Mesenteric fat pad (tissue), 1 donor: ENCODE measurements at places on chromosomes 2 and 18.

DNA sequence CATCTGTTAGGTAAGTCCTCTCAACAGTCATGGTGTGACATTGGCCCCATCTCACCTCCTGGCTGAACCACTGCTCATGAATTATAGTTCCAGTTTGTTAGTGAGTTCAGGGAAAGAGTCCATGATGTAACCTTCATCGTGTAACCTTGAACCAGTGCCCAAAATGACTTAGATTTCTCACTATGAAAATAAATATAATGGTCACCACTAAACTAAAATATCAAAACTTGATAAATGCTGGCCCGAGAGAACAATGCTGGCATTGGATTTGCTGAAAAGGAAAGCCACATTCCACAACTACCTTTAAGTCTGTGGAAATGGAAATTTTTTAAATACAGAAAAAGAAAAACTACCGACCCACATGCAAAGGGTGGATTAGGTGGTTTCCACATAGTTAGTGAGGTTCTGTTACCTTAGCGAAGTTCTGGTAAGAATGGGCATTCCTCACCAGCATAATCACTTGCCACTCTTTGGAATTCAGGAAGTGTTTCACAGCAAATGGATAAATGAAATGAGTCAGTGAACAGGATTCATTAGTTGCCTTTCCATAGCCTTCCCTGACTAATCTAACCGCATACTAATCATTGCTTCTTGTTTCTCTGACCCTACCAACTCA is 133.9 kb upstream of the CTAGE1 start:
- DNase-seq: no peak

DNA sequence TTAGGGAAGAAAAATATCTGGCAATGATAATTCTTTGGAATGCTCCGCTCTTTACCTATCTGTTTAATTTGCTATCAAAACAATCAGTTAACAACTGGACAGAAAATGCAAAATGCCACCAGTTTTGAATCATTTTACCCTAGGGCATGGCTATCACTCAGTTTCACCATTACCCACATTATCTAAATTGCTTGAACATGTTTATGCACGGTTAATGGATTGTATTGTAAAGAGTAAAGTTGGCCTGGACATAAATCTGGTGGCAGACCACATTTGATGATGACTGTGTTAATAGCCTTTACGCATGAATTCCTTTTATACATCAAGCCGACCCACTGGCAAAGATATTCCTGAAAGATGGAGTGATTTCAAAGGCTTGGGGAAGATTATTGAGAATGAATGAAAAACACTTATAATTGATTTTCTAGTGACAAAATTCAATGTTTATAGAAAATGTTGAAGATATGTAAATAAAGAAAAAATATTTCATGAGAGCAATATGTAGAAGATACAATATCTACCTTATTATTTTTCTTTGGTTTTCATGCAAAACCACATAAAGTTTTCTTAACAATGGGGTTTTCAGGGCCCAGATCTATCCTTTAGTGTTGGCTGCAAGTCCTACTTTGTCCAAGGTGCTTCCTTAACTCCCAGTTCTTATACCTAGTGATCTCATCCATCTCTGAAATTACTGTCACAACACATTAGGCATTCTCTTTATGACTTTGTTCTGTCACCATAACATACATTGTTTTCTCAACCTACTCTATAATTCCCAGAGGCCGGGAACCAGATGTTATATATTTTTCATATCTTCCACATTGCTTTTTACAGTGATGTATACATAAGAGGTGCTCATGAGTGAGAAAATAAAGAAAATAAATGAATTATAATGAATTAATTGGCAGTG is 265.1 kb downstream of the RIT2 start:
- DNase-seq: no peak

DNA sequence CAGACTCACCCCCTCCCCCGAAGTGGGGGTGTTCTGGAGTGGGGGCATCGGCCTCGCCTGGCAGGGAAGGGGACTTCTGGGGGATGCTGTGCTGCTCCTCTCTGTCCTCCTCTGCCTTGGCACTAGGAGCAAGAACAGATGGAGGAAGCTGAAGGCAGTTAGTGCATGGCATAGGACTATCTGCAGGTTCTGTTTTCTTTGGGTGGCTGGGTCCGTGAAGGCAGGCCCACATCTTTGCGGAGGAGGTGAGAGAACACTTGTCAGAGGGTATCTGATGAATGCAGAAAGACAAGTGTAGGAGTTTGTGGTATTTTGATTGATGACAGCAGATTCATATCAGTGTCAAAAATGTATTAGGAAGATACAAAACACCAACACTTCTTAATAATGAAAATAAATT is 411.4 kb downstream of the TSN start:
- no peak for DNase-seq

GRCh38 chr18:75874401-75875089 is 447.0 kb upstream of the SMIM21 start:
- DNase-seq: no peak
